ENCODE measurements at places on chromosomes 13 and 19.

DNA sequence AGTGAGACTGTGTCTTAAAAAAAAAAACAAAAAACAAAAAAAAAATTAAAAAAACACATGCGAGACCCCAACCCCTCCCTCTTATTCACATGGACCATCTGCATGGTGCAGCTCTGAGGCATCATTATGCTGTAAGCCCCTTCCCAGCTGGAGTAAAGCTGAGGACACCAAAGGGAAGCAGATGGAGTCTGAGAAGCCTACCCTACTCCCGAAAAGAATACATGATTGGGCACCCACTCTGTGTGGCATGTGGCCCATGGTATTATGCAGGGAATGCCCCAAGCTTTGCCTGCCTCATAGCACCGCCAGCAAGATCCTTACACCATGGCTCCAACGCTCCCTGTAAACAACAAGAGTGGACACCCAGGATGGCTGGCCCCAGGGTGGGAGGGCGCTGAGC is 4.7 kb downstream of the PTH2 start:
- no peak for DNase-seq

DNA sequence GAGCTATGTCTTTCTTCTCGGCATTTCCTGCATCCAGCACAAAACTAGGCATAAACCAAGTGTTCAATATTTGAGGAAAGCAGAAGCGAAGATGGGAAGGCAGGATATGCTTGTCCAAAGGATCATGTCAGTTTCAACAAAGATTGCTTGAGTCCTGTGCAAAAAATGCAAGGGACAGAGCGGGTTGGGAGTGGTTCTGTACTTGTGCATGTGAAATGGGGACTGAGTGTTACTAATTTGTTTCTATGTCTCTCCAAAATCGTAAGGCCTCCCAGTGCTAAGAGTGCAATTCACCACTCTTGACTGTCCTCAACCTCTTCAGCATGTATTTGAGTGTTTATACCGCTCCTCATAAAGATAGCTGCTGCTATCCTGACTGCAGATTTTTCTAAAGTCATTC is 166.2 kb downstream of the DLEU7 start:
- DNase-seq = no peak

- no peak for DNase-seq
Measured at GRCh38 chr19:35177377-35178274, 23.1 kb downstream of the FXYD5 start.

DNA sequence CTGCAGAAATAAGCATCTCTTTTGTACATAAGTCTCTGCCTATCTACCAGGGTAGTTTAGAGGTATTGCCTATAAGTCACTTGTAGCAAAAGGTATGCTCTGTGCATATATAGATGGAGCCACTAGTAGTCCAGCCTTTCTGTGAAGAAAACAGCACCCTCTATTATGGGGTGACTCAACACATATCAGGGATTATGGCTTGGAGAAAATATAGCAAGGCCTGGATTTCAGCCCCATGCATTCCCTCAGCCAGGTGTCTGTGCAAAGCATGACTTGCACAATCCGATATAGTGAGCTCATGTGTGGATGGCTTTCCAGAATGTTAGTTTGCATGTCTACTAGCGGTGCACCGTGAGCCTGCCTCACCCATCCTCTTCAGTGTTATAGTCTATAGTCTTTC is 13.4 kb upstream of the NALCN start:
- no peak for DNase-seq

DNA sequence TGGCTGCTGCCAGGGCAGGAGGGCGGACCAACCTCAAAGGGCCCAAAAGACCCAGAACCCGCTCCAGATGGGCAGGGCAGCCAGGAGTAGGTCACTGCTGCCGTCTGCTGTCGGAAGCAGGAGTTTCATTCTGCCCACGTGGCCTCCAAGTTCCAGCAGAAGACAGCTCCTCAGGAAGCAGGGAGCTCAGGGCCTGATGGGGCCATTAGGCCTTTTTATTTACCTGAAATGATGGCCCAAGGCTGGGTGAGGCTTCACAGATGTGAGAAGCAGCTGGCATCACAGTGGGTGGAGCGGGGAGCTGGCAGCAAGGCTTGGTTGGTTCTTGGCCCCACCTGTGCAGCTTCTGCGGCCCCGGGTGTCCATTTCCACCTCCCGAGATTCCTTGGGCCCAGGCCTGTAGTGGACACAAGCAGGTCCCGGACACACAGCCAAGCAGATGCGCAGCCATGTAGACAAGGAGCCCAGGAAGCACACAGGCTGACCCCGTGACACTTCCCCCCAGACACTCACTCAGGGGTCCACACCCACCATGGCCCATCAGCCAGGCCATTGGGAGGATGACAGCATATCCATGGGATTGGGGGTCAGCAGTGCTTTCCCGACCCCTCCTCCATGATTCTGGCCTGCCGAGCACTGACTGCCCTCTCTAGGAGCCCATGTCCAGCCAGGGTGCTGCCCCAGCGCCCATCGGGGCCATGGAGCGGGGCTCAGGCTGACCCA is 26.4 kb downstream of the C13orf46 start:
- DNase-seq = no peak

Measured in NCI-H2029 (cell line).